ENCODE measurements at places on chromosomes 3 and 15. TPM values are rescaled to one million over a fixed set of nuclear protein-coding genes. Genes with fewer than 3 reads are reported as not detected.

The LRRC49 gene
- total RNA-seq, result 2.7 TPM

The RHCG gene
- total RNA-seq, result not detected

The TOP2B gene
- 54.7 TPM for total RNA-seq

The CLDN1 gene
- not detected for total RNA-seq

The NANOGP8 gene
- total RNA-seq, result not detected

The KCNMB3 gene
- total RNA-seq, result 0.37 TPM

The ZNF35 gene
- total RNA-seq, result 5.1 TPM

The EPHB3 gene
- total RNA-seq, result 2.9 TPM

The ACAP2 gene
- 37.7 TPM for total RNA-seq

The PLXND1 gene
- total RNA-seq, result 250 TPM

The SERPINI2 gene
- total RNA-seq, result not detected

The DET1 gene
- total RNA-seq, result 6.1 TPM

The TMC3 gene
- total RNA-seq, result not detected

The UROC1 gene
- not detected for total RNA-seq

The RPL15 gene
- 2,699 TPM for total RNA-seq

The SLC27A2 gene
- total RNA-seq, result 0.06 TPM

The GOLGA6L10 gene
- total RNA-seq, result 0.10 TPM

The VEPH1 gene
- 25.2 TPM for total RNA-seq

The LMAN1L gene
- not detected for total RNA-seq

The FOXL2 gene
- total RNA-seq, result not detected

The CPB1 gene
- total RNA-seq, result not detected

The FOXB1 gene
- total RNA-seq, result not detected

The PPP1R14D gene
- not detected for total RNA-seq

The FSTL1 gene
- 767 TPM for total RNA-seq

The MINDY4B gene
- total RNA-seq, result not detected

The GOLGA8T gene
- not detected for total RNA-seq

The HYAL1 gene
- 2.7 TPM for total RNA-seq

The PROS1 gene
- total RNA-seq, result 142 TPM

The MASP1 gene
- 0.15 TPM for total RNA-seq

The DAZL gene
- total RNA-seq, result 0.10 TPM

The SERPINI1 gene
- total RNA-seq, result 2.0 TPM

The HRG gene
- total RNA-seq, result not detected

The GOLGA6L7 gene
- not detected for total RNA-seq

The GABRA5 gene
- total RNA-seq, result not detected

The DNAH12 gene
- 0.20 TPM for total RNA-seq

The COLQ gene
- 1.6 TPM for total RNA-seq

The FGF12 gene
- 1.3 TPM for total RNA-seq

The ATP13A4 gene
- total RNA-seq, result not detected

The ACP3 gene
- 1.3 TPM for total RNA-seq

The ASB14 gene
- not detected for total RNA-seq

The RUBCN gene
- 18.1 TPM for total RNA-seq

The SIDT1 gene
- not detected for total RNA-seq

The GCSAM gene
- not detected for total RNA-seq

Measured in cardiac ventricle fibroblast (primary cell).